ENCODE measurements at places on chromosomes 13 and 19.
A peak's percentile ranks its signal among the peaks of the same experiment; 100 is the strongest.

- DNase-seq: no peak
Measured at GRCh38 chr13:39766464-39767158, 111.1 kb downstream of the COG6 start.

- peak; percentile 67 for DNase-seq
Measured at GRCh38 chr19:10269333-10270179, 1.4 kb upstream of the ICAM1 start.

DNA sequence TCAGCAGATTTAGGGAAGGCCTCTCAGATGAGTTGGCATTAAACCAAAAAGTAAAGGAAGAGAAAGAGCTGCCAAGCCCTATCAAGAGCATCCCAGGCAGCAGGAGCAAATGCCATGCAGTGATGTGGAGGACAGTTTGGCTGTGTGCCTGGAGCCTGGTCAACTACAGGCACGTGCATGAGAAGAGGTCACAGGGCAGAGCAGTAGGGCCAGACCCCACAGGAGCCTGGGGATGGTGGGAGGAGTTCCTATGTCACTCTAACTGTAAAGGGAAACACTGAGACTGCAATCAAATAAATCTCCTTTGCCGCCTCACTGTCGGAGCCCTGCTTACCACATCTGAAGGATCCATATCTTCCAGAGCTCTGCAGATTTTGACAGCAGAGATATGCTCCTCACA is 240.5 kb downstream of the ENOX1 start:
- DNase-seq: peak; percentile 41

GRCh38 chr13:111385183-111385857 is 64.9 kb downstream of the TEX29 start:
- peak; percentile 76 for DNase-seq

- no peak for DNase-seq
Measured at GRCh38 chr13:51981355-51981754, 29.9 kb downstream of the ATP7B start.

GRCh38 chr19:5141129-5141849 is 172.4 kb downstream of the KDM4B start:
- no peak for DNase-seq

GRCh38 chr13:41962994-41963393 is 2.1 kb upstream of the VWA8 start:
- no peak for DNase-seq

- no peak for DNase-seq
Measured at GRCh38 chr19:772730-773436, 22.0 kb downstream of the MISP start.

DNA sequence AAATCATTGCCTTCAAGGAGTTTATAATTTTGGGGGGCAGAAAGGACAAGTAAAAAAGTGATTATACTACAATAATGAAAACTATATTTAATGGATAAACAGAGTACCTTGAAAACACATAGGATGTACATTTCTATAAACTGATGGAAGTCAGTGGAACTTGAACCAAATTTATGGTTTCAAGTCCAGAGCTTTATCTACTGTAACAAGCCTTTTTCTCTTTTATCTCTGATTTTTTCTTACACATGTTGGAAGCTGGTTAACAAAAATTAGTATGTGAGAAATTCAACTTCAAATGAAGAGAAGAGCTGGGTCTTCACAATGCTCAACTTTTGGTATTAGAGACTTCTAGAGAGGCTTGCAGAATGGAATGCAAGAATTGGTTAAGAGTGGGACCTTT is 393.6 kb downstream of the LMO7 start:
- DNase-seq: no peak

GRCh38 chr13:73913751-73914518 is 220.3 kb downstream of the KLF12 start:
- DNase-seq: no peak
